ENCODE measurements at places on chromosomes 7 and 10.

DNA sequence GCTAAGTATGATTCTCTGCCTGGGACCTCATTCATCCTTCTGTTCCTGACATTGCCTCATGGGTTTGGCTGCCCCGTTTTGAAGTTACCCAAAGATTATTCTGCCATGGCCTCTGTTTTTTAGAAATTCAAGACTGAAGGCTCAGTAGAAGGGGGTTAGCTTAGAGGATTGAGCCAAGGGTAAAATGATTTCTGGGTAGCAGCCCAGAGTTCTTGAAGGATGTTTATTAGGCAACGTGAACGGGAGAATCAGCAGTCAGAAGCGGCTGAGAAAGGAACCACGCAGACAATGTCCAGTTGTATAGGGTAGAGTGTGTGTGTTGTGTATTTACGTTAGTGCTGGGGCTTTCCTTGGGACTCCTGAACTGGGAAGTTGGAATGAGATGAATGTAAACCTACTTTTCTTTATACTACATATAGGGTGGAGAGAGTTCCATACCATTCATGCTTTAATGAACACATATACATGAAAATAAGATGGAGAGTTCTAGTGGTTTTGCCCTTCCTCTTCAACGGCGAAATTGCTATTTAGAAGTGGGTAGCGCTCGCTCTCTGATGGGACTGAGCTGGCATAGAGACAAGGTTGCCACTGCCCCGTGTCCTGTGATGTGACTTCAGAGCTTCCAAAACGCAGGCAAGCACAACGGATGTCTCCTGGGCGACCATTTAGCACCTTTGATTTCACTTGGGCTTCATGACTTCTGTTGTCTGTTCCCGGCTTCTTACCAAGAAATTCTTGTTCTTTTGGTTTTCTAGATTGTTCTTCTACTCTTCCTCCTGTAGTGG lies 35.0 kb upstream of the IL15RA start:
- no peak for DNase-seq

GRCh38 chr10:6208799-6209235 lies 6.1 kb downstream of the PFKFB3 start:
- no peak for DNase-seq

GRCh38 chr7:47282790-47283496 lies 299.0 kb downstream of the TNS3 start:
- DNase-seq: no peak

DNA sequence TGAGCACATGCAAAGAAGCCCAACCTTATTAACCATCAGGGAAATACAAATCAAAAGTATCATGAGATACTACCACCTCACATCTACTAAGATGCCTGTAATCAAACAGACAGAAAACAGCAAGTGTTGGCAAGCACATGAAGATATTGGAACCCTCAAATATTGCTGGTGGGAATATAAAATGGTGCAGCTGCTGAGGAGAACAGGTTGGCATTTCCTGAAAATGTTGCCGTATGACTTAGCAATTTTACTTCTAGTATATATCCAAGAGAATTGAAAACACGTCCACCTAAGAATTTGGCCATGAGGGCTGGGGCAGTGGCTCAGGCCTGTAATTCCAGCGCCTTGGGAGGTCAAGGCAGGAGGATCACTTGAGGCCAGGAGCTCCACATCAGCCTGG lies 39.4 kb upstream of the TNRC18 start:
- DNase-seq: no peak

- DNase-seq: no peak
Measured at GRCh38 chr10:74821501-74821900, 4.9 kb upstream of the KAT6B start.

DNA sequence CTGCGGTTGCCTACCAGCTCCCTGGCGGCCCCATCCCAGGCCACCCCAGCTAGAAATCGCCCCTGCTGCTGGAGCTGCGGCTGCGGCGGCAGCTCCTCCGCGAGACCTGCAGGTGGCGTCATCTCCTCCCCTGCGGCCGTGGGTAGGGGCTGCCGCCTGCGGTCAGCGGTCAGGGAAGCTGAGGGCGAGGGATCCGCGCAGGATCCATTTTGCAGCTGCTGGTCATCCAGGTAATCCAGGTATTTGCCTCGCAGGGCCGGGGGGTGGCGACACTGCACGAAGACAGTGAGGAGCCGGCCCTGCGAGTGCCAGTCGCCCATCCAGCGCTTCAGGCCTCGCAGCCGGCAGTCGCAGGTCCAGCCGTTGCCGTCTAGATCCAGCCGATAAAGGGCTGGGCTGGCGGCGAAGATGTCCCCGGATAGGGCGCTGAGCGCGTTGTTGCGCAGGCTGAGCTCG lies 1.5 kb downstream of the TRIL start:
- DNase-seq: no peak

DNA sequence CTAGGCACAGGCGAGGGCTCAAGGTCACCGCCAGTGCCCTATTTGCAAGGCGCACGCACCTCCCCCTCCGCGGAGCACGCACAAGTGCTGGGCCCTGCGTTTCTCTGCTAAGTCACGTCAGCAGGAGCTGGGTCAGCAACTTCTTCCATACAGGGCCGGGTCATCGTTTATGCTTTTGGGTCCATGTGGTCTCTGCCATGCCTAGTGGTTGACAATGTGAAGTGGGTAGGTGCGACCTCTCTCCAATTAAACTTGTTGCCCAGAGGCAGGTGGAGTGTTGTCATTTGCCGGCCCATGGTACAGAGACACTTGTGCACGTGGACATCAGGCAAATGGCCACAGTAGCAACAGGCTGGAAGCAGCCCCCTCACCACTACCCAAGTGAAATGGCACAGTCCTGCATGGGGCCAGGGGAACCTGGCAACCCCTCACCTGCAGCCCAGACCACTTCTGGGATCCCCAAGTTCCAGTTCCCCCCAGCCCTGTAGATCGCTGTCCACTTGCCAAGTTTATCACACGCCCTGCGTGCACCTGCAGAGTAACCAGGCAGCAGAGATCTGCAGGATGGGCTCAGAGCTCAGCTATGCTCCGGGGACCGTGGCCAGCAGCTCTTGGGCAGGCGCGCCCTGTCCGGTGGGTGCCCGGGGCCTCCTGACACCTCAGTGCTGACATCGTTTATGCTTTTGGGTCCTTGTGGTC lies 86.1 kb upstream of the PPP2R2D start:
- DNase-seq: no peak

GRCh38 chr10:105681051-105681450 lies 1040.0 kb downstream of the SORCS3 start:
- DNase-seq: no peak

DNA sequence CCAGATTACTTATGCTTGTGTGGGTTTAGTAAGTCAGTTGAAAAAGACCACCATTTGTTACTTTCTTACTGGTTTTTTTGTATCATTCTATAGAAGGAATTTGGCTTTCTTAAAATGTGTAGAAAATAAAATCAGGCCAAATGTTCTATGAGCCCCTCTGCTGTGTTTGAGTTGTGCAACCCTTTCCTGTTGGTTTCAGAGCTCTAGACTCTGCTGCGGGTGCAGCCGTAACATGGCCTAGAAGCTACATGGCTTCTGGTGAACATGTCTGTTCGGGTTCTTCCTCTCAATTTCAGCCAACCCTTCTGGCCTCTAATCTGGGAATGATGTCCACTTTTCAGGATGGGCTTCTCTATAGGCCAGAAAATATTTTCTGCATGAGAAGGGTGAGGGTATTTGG lies 56.6 kb upstream of the RAB18 start:
- no peak for DNase-seq

DNA sequence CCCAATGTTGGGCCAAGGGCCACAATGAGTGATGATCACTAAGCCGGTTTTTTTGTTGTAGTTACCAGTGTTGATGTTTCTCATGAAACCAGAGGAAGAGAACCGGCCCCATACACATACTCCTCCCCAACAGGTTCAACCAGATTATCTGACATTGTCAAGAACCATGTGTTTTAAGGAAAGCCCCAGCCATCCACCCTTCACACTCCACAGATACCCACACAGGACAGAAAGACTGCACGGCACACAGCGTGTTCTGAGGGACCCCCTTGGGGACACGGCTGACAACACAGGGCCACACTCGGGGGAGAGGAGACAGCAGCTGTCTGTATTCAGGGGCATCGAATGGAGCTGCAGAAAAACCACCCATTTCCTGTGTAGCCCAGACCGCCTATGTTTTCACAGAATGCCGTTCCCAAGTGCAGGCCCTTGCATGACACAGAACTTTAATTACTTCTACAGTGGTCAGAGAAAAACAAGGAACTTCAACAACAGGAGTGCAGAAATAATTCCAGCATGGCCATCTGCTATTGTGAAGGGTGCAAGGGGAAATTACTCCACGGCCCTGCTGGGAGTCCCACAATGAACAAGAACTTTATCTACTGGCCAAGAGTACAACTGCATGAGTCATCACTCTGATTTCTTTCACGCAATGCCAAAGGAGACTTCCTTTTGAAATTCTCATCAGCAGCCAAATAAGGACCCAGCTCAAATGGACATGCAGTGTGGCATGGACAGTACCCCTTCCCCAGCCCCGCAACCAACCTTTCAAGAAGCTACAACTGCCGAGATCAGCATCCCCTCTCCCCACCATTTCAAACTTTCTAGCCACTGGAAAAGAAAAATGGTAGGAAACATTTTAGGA lies 2.3 kb downstream of the KLF6 start:
- DNase-seq: no peak
